Epithelial cell of alveolus of lung (primary cell): ENCODE measurements at places on chromosomes 12 and 14. TPM values are rescaled to one million over a fixed set of nuclear protein-coding genes. Genes with fewer than 3 reads are reported as not detected.

The ESPL1 gene
- 3.0 and 7.4 TPM in 2 replicates for total RNA-seq

The C14orf39 gene
- total RNA-seq = 0.56 and 0.78 TPM in 2 replicates

The GUCY2C gene
- total RNA-seq = not detected in 2 replicates

The PLEKHD1 gene
- 0.08 TPM in 1 of 2 replicates, not detected in the other for total RNA-seq

The SDS gene
- total RNA-seq = not detected in 2 replicates

The APOF gene
- total RNA-seq = not detected in 2 replicates

The TMCC3 gene
- total RNA-seq = 0.08 and 1.6 TPM in 2 replicates

The GNG2 gene
- total RNA-seq = 56.8 and 93.2 TPM in 2 replicates

The METTL25 gene
- total RNA-seq = 2.7 and 7.9 TPM in 2 replicates

The COX8C gene
- not detected in 2 replicates for total RNA-seq

The MANSC4 gene
- not detected in 2 replicates for total RNA-seq

The MTHFD1 gene
- 13.3 and 38.7 TPM in 2 replicates for total RNA-seq

The SERPINA9 gene
- not detected in 2 replicates for total RNA-seq

The ST8SIA1 gene
- total RNA-seq = under 0.01 and 1.3 TPM in 2 replicates

The POTEG gene
- not detected in 2 replicates for total RNA-seq

The E2F7 gene
- total RNA-seq = 4.6 and 10.3 TPM in 2 replicates

The C14orf93 gene
- total RNA-seq = 9.8 and 13.2 TPM in 2 replicates

The WNT5B gene
- 8.6 and 32.8 TPM in 2 replicates for total RNA-seq

The EGLN3 gene
- 3.2 and 7.1 TPM in 2 replicates for total RNA-seq

The SLC41A2 gene
- 4.7 and 17.5 TPM in 2 replicates for total RNA-seq

The TOMM20L gene
- not detected in 2 replicates for total RNA-seq

The ACVRL1 gene
- total RNA-seq = 39.7 and 174 TPM in 2 replicates

The TAS2R50 gene
- 0.13 and 0.16 TPM in 2 replicates for total RNA-seq

The GCN1 gene
- total RNA-seq = 45.3 and 82.0 TPM in 2 replicates

The TMEM116 gene
- total RNA-seq = 7.5 and 9.0 TPM in 2 replicates

The SMCO2 gene
- total RNA-seq = not detected in 2 replicates

The PRR4 gene
- total RNA-seq = 0.64 and 1.3 TPM in 2 replicates

The SERPINA6 gene
- 0.13 TPM in 1 of 2 replicates, not detected in the other for total RNA-seq

The SMOC1 gene
- total RNA-seq = 2.2 and 4.0 TPM in 2 replicates

The ESYT1 gene
- 81.4 and 171 TPM in 2 replicates for total RNA-seq

The POU6F1 gene
- total RNA-seq = 2.6 and 7.0 TPM in 2 replicates

The PLEKHG7 gene
- total RNA-seq = 0.13 TPM in 1 of 2 replicates, not detected in the other

The TEX52 gene
- not detected in 2 replicates for total RNA-seq

The AMDHD1 gene
- total RNA-seq = 0.08 and 0.13 TPM in 2 replicates

The TMEM132C gene
- under 0.01 and 0.16 TPM in 2 replicates for total RNA-seq

The ASB2 gene
- 0.13 TPM in 1 of 2 replicates, not detected in the other for total RNA-seq

The TSPAN19 gene
- total RNA-seq = 0.13 TPM in 1 of 2 replicates, not detected in the other

The NFE2 gene
- total RNA-seq = not detected in 2 replicates

The MMP14 gene
- total RNA-seq = 445 and 594 TPM in 2 replicates

The KRT71 gene
- total RNA-seq = not detected in 2 replicates

The PDE3A gene
- 3.6 and 20.3 TPM in 2 replicates for total RNA-seq

The FOXN4 gene
- total RNA-seq = not detected in 2 replicates

The KCNC2 gene
- total RNA-seq = not detected in 2 replicates

The KCNJ8 gene
- total RNA-seq = 2.3 and 3.2 TPM in 2 replicates

The CHFR gene
- 22.5 and 31.2 TPM in 2 replicates for total RNA-seq

The TMX1 gene
- 45.3 and 45.4 TPM in 2 replicates for total RNA-seq

The RPL10L gene
- not detected in 2 replicates for total RNA-seq

The CLEC14A gene
- 3.4 and 8.1 TPM in 2 replicates for total RNA-seq

The LPAR5 gene
- total RNA-seq = 0.65 TPM in 1 of 2 replicates, not detected in the other

The KRT7 gene
- 5.2 and 235 TPM in 2 replicates for total RNA-seq

The PMEL gene
- total RNA-seq = 1.7 and 18.7 TPM in 2 replicates

The FAM90A1 gene
- total RNA-seq = 0.13 and 0.80 TPM in 2 replicates

The ISCA2 gene
- total RNA-seq = 24.2 and 28.0 TPM in 2 replicates

The CD9 gene
- 37.0 and 144 TPM in 2 replicates for total RNA-seq

The NKX2-8 gene
- total RNA-seq = 0.13 TPM in 1 of 2 replicates, not detected in the other
